ENCODE measurements at places on chromosomes 6 and 20. TPM values are rescaled to one million over a fixed set of nuclear protein-coding genes. Genes with fewer than 3 reads are reported as not detected.

DNA sequence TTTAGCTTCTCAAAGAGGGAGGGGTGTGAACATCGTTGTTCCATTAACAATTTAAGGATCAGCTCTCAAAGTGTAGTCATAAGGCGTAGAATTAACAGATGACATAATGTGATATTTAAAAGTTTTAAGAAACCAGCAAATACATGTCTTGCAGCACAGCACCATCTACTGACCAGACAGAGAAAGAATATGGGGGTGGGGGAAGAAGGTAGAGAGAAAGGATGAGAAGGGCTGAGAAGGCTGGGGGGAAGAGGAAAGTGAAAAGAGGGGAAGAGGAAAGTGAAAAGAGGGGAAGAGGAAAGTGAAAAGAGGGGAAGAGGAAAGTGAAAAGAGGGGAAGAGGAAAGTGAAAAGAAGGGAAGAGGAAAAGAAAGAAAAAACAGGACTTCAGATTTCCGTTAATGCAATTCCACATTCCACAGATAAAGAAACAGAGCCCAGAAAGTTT, 80.9 kb downstream of the HAO1 start:
- DNase-seq = no peak

DUSP15 gene
- 0.38 TPM for total RNA-seq

- no peak for DNase-seq
Observed at GRCh38 chr6:14294270-14294951, 176.8 kb downstream of the CD83 start.

SAYSD1 gene
- total RNA-seq = 6.0 TPM

MEP1A gene
- total RNA-seq = not detected

ZNF341 gene
- 1.5 TPM for total RNA-seq

BTNL2 gene
- not detected for total RNA-seq

DNA sequence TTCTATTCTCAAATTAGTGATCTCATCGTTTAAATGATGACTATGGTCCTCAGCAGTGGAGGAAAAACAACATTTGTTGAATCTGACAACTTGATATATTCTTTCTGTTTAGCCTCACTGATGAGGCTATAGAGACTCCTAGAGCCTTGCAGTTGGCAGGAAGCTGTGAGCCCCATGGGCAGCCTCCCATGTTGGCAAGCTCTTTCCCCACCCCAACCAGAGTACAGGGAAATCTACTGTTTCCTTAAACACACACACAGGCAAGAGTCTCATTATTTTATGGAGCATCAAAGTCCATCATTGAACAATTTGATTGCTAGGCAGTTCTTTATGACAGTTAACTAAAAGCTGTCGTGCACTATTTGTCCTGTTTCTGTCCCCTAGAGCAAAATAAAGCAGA, 498.2 kb upstream of the CITED2 start:
- DNase-seq = no peak
